Glomerular endothelial cell (primary cell): ENCODE measurements at places on chromosomes 11 and 22.

DNA sequence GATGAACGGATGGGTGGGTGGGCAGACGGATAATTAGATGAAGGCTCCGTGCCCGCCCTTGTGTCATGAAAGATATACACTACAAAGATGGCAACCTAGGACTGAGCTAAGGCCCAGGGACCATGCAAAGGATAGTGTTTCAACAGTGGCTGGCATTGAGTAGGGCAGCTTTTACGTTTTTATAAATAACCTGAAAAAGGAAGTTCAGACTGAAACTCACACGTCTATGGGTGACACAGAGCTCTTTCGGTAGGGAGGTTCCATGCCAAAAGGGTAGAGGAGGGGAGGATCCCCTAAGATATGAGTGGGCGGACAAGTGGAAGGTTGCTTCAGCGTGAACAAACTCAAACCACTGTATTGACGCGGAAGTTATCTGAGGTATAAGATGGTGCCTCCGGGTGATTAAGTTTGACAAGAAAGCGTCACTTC lies 90.5 kb downstream of the UBASH3B start:
- no peak for DNase-seq

GRCh38 chr11:61534025-61534932 lies 25.7 kb downstream of the LRRC10B start:
- no peak for DNase-seq

- DNase-seq, result no peak
Measured at GRCh38 chr11:32171445-32171844, 80.6 kb downstream of the RCN1 start.

DNA sequence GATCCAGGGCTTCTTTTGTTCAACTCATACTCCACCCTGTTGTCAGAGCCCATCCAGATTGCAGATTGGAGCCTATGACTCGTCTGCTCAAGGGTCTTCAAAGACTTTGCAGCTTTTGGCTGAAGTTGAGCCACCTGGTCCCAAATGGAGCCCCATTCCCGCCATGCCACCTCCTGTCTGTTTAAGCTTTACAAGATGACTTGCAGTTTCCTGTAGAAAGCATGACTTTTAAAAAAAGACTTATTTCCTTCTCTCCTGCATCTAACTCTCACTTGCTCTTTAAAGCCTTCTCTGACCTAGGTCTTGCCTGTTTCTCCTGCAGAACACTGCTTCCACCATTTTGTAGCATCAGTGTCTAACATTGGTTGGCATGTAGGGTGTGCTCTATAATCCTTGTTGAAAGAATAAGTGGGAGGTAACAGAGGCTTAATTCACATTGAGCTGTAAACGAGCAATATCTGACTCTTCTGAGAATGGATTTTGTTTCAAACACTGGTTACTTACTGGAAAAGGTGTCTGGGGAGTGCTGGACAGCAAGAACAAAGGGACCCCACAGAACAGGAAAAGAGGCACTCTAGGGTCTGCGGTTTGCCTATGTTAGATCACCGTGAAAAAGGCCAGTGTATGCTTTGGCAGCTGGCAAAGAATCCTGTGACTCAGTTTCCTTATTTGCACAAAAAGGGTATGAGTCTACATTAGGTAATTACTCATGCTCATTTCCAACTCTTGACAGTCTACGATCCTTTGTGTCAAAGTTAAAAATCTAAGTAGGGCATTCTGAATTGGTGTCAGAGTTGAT lies 30.3 kb downstream of the NF2 start:
- DNase-seq, result no peak

DNA sequence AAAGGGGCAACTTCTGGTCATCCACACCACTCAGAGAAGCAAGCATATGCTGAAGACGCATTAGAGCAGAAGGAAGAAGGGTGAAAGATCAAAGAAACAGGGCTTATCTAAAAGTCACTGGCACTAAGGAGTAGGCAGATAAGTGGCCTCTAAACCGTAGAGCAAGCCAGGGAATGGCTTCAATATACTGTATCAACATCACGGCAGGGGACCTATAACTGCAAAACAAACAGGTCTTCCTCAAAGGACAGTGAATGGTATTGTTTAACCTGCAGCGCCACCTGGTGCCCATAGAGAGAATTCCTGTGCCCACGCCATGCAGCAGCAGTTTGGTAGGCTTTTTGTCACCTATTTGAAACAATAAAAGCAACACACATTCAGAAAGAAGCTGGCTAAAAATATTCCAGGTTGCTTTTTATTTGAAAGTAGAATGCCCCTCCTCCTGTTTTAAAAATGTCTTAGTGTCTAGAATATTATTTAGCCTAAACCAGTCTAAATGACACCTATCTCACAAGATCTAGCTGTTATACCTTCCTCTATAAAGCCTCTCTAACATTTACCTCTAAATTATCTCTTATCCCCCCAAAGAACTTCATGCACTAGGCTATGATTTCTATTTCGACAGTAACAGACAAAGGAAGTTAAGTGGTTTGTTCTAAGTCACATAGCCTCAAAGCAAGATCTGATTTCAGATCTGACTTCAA lies 21.8 kb downstream of the SNX19 start:
- DNase-seq, result no peak

DNA sequence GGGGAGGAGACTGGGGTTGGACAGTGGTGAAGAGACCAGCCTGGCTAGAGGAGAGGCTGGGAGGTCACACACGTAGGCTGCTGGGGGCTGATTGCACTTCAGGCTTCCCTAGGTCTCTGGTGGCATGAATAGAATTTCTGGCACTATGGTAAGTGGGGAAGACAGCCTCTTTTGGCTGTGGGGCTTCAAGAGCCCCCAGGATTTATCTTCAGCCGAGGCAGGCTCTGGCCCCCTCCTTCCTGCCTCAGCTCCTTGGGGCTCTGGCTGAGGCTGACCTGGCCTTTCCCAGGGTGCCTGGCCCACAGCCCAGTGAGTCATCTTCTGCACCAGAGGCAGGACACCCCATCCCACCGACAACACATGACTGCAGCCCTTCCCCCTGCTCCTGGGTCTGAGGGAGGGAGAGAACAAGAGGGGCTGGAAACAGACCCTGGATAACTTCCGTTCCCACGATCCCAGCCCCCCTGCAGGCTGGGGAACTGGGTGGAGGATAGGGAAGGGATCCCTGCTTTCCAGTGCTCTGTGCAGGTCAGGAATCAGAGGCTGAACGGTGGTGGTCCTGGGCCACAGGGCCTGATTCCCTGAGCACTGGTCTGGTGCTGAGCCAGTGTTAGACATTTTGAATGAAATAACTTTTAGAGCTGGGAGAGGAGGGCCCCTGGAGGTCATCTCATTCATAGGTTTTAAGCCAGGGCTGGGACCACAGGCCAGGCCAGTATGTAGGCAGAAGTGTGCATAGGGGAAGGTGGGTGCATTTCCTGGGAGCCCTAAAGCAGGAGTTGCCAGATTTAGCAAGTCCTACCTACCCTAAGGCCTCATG lies 26.5 kb downstream of the ARHGEF17 start:
- no peak for DNase-seq

- no peak for DNase-seq
Measured at GRCh38 chr22:44520465-44521094, 22.5 kb upstream of the RTL6 start.

GRCh38 chr11:44789496-44789895 lies 62.7 kb downstream of the TSPAN18 start:
- no peak for DNase-seq

GRCh38 chr11:44579302-44579761 lies 13.9 kb downstream of the CD82 start:
- DNase-seq, result no peak

GRCh38 chr11:110249066-110249465 lies 47.3 kb downstream of the RDX start:
- no peak for DNase-seq

- no peak for DNase-seq
Measured at GRCh38 chr11:113593698-113594308, 112.3 kb downstream of the TMPRSS5 start.

- no peak for DNase-seq
Measured at GRCh38 chr11:1505480-1505879, 18.9 kb upstream of the MOB2 start.

DNA sequence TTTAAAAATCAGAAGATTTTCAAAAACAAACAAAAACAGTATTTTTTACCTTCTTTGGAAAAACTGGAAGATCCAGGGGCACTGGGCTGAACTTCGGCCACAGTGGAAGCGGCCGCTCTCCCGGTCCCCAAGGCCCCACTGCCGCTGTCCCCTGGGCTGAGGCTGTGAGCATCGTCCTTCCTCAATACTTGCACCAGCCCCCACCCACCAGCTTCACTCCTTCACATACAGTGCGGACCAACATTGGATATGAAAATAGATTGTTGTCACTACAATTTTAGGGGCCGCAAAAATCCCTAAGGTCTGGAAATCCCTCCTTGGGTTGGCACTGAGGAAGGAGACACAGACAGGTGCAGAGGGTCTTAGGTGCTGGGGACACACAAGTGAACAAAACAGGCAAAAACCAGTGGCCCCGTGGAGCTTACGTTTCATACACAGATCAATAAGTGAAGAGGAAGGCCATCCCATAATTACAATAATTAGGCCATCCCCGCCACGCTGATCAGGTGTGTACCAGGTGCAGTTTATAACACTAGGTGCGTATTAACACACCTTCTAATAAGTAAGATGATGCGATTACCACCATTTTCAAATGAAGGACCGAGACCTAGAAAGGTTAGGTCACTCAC lies 28.2 kb upstream of the SLC22A12 start:
- DNase-seq, result no peak

GRCh38 chr11:65216830-65217229 lies 35.1 kb downstream of the CAPN1 start:
- no peak for DNase-seq

DNA sequence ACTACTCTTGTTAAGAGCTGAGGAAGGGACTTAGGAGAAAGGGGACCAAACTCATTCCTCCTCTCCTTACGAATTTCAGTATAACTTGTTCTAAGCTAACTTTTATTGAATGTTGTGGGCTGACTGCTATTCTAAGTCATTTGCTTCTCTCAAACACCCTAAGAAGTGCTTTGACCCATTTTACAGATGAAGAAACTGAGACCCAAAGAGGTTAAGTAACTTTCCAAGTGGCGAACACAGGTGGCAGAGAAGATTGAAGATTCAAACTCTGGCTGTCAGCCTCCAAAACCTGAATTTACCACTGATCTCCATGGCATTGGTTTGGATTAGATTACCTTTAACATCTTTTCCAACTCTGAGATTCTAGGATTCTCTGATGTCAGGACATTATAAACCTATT lies 52.2 kb downstream of the TIMP3 start:
- DNase-seq, result no peak
